ENCODE measurements at places on chromosomes 1 and 21.
A peak's percentile ranks its signal among the peaks of the same experiment; 100 is the strongest.

DNA sequence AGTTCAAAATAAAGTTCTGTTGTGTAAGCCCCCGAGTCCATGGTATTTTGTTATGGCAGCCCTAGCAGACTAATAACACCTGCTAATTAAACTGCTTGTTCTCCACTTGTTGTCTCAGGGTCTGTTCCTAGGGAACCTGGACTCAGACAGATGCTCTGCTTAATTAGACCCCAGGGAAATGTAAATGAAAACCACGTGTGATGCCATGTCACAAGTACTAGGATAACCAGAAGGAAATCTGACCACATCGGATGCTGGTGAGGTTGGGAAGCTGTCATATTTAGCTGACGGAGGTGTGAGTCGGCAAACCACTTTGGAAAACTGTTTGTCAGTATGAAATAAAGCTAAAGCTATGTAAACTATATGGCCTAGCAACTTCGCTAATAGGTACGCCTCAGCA lies 19.6 kb downstream of the EDN2 start:
- DNase-seq = peak; percentile 85

DNA sequence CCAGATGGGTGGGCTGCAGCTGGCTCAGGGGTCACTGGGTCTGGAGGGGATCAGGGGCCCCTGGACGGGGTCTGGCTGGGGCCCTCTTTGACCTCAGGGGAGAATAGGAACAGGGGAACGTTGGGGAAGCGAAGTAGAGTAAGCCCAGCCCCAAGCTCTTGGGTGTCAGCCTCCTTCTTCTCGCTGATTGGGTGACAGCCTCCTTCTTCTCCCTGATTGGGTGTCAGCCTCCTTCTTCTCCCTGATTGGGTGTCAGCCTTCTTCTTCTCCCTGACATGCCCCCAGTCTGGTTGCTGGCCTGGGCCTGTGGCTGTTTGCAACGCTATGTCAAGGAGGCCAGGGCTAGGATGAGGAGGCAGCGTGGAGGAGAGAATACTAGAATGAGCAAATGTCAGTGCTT lies 76.7 kb upstream of the CASZ1 start:
- DNase-seq = no peak

DNA sequence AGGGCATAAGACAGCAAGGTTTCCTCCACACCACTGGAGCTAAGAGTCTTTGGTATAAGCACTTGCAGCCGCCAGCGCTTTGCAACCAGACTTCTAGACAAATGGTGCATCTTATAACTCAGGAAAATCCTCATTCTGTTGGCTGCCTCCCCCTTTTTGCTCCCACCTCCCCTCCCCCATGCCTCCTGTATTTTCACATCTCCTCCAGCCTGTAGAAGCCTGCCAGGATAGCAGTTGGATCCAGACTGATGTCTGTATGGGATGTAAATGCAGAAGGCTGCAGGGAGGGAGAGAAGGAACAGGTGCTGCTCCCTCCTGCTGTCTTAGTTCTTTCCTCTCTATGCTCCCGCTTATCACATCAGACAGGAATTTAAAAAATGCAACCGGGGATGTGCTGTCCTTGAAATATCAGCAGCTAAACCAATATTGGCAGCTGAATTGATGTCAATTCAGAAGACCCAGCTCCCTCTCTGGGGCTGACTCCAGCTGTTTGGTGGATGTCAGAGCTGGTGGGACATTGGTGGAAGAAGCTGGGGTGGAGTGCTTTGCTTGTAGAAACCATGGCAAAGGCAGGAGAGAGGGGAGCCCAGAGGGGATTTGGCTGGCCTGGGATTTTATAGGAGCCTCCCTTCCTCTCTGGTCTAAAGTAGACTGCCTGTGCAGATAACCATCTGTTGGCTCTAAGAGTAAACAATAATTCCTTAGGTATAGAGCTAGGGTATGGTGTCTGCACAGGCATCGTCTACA lies 53.5 kb downstream of the NFASC start:
- peak; percentile 48 for DNase-seq

DNA sequence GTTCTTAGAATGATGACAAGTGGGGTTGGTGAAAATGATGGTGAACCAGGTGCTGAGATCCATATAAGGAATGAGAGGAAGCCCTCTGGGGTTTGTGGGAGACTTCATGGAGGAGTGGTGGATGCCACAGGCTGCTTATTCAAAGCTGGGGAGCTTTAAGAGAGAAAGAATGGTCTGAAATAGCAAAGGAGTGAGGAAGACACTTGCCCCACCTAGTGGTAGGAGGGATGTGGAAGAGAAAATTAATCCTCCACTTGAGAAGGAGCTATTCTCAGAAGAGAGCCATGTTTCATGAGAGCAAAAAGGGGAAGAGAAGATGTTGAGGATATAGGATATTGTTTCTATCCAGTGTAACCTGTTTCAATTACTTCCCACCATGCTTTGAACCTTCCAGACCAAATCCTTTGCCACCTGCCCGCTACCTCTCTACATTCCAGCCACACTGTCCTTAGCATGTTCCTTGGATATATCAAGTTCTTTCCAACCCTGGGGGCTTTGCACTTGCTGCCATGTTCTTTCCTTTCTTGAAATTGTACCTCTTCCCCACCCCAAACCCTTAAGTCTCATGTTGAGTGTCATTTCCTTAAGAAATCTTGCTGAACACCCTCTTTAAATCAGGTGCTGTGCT lies 19.6 kb upstream of the ZNF648 start:
- peak; percentile 39 for DNase-seq

GRCh38 chr1:29485096-29485925 lies 249.0 kb downstream of the PTPRU start:
- DNase-seq = no peak

DNA sequence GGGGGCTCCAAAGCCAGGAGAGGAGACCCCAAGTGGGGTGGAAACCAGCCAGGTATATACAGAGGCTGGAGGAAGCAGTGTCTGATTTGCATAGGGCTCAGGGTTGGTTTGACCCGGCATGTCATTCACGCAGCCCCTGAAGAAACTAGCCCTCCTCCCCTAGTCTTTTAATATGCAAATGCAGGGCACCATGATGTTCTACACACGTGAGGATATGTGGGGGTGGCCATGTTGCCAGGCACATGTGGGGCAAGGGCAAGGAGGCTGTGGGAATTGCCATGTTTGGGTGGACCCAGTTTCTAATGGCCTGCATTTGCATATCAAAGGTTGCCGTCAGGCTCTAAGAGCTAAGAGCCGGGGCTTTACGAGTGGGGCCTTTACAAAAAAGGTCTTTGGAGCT lies 12.0 kb upstream of the RHOU start:
- DNase-seq = no peak

DNA sequence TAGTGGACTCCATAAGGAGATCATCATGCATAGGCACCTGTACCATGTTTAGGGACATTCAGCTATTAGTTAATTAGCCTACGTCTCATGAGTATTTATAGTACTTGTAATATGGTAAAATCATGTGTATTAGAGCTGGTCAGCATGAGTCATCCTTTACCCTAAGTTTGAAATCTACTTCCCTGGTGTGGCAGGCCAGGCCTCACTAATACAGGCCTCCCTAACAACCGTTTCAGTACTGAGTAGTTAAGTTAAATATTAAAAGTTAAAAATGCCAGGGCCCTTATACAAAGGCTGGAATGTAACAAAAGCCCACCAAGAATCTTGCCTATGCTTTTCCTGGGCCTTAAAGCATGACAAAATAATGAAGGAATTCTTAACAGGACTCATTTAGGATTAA lies 356.3 kb upstream of the DPYD start:
- DNase-seq = no peak

- DNase-seq = no peak
These were observed 205.6 kb downstream of the RHOU start for GRCh38 chr1:228940926-228941325.

- no peak for DNase-seq
These were observed 55.2 kb downstream of the RNF220 start for GRCh38 chr1:44460107-44460882.

DNA sequence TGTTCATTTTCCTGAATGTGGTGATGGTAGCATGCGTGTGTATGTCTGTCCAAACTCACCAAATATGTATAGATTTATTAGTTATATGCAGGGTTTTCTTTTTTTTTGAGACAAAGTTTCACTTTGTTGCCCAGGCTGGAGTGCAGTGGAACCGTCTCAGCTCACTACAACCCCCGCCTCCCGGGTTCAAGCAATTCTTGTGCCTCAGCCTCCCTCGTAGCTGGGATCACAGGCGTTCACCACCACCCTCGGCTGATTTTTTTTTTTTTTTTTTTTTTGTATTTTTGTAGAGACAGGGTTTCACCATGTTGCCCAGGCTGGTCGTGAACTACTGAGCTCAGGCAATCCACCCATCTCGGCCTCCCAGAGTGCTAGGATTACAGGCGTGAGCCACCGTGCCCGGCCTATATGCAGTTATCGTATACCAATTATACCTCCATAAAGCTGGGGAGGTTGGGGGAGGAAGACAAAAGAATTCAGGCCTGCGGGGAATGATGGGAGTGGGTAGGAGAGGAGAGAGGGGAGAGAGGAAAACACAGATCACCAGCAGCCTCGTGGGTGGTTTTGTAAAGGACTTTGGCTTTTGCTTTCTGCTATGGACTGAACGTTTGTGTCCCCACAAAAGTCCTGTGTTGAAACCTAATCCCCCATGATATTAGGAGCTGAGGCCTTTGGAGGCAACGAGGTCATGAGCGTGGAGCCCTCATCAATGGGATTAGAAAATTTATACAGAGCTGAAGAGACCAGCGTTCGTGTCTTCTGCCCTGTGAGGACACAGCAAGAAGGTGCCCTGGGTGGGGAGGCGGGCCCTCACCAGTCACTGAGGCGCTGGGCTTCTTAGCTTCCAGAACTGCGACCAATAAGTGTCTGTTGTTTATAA lies 4.4 kb upstream of the HNRNPU start:
- DNase-seq = no peak
